ENCODE measurements at places on chromosomes 3 and 15.
A peak's percentile ranks its signal among the peaks of the same experiment; 100 is the strongest.

GRCh38 chr15:61146931-61147230, 82.2 kb downstream of the RORA start:
- DNase-seq, result no peak

DNA sequence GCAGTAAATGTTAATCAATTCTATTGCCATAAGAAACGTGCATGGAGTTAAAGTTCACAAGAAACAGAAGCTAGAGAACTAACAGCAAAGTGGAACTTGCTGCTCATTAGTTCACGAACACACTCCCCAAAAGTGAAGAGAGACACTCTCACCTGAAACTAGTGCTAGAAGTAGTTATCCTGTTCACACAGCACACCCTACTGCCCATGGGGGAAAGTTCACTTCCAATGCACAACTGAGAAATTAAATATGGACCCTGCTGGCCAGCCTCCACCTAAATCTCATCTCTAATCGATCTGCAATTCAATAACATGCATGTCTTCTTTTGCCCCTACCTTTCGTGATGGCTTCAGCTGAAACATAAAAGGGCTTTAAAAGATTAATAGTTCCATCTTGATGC, 39.4 kb upstream of the FRMD4B start:
- no peak for DNase-seq

- no peak for DNase-seq
Measured at GRCh38 chr15:70314688-70315087, 217.0 kb upstream of the TLE3 start.

GRCh38 chr3:4174791-4175190, 128.4 kb upstream of the SETMAR start:
- DNase-seq, result no peak

- no peak for DNase-seq
Measured at GRCh38 chr3:63557912-63558311, 94.6 kb upstream of the SNTN start.

GRCh38 chr3:105564546-105565288, 198.0 kb downstream of the ALCAM start:
- no peak for DNase-seq

DNA sequence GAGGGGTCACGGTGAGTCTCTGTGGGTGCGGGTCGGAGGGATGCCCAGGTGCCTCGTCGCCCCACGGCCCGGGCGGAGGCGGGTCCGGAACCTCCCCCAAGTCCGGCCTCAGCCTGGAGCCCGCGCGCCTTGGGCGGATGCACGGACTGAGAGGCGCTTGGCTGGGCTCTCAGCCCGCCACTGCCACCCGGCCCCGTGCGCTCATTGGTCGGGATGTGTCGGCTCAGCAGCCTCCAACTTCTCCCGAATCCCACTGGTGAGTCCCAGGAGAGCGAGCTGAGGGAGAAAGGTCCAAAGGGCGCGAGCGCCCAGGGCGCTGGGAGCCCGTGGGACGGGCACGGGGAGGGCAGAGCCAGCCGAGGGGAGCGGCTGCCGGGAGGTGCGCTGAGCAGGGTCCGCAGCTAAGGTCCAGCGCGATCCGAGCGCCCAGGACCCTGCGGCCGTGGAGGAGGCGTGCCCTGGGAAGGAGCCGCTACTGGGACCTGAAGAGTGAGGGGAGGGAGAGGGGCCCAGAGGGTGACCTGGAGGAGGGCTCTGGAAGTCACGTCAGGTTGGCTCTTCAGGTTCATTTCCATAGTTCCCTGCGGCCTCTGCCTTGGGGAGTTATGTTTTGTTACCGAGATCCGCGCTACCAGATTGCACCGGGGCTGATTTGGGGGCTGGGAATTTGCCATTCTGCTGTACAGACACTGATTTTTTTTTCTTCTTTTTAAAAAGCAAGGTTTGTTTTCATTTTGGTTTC, at the start of gene MME:
TSS of gene MME (plus strand) at position 574 of the 742 bp plus-strand sequence. CDS start 3,849 bp downstream, outside the sequence.
- peak; percentile 1 for DNase-seq

GRCh38 chr3:14548321-14548729, 8.2 kb upstream of the GRIP2 start:
- peak; percentile 49 for DNase-seq

- no peak for DNase-seq
Measured at GRCh38 chr15:68389936-68390817, 41.8 kb downstream of the ITGA11 start.

DNA sequence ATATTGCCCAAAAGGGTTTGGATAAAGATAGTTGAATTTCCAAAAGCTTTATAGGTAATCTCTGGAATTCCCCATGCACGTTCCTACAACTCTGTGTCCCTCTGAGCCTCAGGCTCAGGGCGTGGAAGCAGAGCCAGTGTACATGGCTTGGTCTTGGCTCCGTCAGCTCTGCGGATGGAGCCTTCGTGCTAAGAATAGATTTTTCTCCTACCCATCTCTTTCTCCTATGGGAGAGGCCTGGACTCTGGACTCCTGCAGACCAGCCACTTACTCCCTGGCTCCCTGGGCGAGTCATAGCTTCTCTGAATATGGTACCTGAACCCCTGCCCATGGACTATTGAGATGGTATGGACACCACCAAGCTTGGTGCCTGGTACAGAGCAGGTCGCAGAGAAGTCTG, 99.9 kb downstream of the EEFSEC start:
- DNase-seq, result no peak

DNA sequence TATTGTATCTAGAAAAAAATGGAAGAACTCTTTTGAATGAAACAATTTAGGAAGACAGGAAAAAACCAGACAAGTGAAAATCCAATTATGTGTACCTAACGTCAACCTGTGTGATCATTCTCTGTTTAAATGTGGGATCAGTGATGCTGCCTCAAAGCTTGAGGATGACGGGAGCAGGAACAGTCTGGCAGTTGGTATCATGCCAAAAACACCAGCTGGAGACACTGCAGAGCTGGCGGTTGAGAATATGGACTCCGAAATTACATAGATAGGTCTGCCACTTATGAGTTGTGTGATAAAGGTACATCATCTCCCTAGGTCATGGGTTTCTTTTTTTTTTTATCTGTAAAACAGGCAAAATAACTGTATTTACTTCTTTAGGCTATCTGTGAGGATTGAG, 480.5 kb downstream of the CNTN4 start:
- no peak for DNase-seq

DNA sequence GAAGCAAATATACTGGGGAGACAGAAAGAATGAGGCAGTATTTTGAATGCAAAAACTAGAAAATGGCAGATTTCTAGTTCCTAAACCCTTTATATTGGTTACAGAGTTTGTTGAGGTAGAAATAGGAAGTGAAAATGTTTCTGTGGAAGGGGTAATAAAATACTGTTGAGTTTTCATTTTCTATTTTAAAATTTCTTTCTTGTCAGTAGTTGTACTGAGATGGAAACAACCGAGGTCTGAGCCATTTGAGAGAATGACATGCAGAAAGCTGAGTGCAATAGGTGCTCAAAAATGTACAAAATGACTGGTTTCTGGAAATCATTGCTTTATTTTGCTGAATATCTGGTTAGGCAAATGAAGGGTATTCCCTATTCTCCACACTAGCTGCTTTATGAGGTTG, 361.4 kb downstream of the CHL1 start:
- DNase-seq, result no peak

- no peak for DNase-seq
Measured at GRCh38 chr3:63479661-63480035, 172.8 kb upstream of the SNTN start.

- no peak for DNase-seq
Measured at GRCh38 chr3:112568642-112569041, 6.8 kb downstream of the SLC35A5 start.

GRCh38 chr3:15148614-15149013, 49.7 kb upstream of the RBSN start:
- DNase-seq, result no peak
